Epithelial cell of proximal tubule (primary cell): ENCODE measurements at places on chromosomes 6 and 20. TPM values are rescaled to one million over a fixed set of nuclear protein-coding genes. Genes with fewer than 3 reads are reported as not detected.
A peak's percentile ranks its signal among the peaks of the same experiment; 100 is the strongest.

Gene EFCAB8
- total RNA-seq: not detected in 2 replicates

DNA sequence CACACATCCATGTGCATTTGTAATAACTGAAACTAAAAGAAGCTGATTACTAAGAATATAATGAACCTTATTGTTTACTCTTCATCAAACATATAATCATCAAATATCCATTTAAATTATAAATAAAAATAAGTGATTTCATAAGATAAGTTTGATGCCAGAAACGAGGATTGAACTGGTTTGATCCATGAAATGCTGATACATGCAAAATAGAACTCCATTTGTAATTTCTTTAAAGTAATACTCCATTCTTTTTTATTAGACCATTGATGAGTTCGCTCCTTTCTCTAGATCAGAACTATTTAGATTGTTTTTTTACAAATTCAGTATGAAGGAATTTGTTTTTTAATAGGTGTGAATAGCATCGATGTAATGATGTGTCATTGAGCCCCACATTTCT is 57.6 kb downstream of the EYS start:
- no peak for DNase-seq

DNA sequence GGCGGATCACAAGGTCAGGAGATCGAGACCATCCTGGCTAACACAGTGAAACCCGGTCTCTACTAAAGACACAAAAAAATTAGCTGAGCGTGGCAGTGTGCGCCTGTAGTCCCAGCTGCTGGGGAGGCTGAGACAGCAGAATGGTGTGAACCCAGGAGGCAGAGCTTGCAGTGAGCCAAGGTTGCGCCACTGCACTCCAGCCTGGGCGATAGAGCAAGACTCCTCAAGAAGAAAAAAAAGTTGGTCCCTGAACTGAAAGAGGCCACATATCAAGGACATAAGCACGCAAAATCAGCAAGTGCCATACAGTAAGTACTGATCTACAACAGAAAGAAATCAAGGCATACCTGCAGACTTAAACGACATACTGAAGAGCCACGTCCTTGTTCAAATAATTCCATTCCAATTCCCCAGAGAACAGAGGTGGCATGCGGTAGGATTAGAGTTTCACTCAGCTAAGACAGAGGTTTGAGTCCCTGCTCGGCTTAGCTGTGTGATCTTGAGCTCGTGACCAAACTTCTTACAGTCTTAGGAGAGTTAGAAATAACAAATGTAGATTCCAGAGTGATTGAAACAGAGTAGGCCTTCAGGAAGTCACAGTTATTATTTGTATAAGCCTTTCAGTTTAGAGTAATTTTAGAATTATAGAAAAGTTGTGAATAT is 29.2 kb downstream of the B4GALT5 start:
- no peak for DNase-seq

- no peak for DNase-seq
These were observed 15.4 kb downstream of the POPDC3 start for GRCh38 chr6:105164418-105164817.

Gene CST7
- not detected in 2 replicates for total RNA-seq

DNA sequence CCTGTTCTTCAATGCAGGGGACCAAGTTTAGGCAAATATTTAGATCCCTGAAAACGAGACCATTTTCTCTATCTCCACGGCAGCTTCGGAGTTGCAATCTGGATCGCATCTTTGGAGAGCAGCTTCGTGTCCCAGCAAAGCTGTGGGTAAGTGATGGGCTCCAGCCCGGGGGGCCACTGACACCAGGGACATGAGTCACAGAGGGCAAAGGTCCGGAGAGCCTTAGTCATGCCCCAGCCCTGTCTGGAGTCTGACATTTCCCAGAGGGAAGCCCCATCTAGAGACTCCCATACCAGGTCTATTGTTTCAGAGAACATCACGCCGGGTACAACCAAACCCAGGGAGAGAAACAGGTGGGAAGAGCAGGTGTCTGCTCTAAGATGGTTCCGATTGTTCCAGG is 95.9 kb downstream of the NFATC2 start:
- peak; percentile 55 for DNase-seq

GRCh38 chr6:17580518-17581048 is 19.5 kb upstream of the FAM8A1 start:
- DNase-seq: no peak

Gene IMPG1
- not detected in 2 replicates for total RNA-seq

Gene STX16
- total RNA-seq: 10.4 and 14.4 TPM in 2 replicates

Gene LZTS3
- 3.1 and 15.8 TPM in 2 replicates for total RNA-seq

DNA sequence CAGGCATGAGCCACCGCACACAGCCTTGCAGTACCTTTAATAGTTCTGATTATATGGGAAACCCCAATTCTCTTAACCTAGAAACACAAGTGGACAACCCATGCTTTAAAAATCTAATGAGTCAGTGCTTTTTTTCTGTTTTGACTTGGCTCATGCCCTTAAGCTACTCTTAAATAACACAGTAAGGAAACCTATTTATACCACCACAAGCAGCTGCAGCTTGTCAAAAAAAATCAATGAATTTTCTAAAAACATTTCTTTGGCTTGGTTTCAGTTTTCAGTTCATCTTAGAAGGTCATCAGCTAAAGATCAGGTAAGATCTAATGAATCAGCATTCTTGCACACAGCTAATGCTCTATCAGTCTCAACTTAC is 124.1 kb upstream of the DST start:
- DNase-seq: no peak
